Stimulated activated CD4-positive, alpha-beta T cell treated with anti-CD3 and anti-CD28 coated beads, Interleukin-4, amount 100 ng/mL, for 1 hour (primary cell): ENCODE measurements at places on chromosomes 7 and 10.

- DNase-seq = no peak
Observed at GRCh38 chr10:86168256-86168655, 198.3 kb downstream of the GRID1 start.

DNA sequence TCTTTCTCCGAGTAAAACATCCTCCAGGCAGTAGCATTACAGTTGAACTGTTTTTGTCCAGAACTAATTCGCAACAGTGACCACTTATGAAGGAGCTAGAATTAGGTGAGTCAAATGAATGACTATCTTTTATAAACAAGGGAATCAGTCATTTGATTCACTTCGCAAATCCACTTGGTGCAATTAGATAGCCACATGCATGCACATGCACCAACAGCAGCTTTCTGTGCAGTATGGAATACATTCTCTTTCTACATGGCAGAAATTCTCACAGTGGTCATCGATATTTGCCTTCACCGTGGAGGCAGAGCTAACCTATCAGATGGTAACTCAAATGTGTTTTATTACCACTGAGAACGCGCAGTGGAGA lies 118.8 kb downstream of the CDK6 start:
- no peak for DNase-seq

DNA sequence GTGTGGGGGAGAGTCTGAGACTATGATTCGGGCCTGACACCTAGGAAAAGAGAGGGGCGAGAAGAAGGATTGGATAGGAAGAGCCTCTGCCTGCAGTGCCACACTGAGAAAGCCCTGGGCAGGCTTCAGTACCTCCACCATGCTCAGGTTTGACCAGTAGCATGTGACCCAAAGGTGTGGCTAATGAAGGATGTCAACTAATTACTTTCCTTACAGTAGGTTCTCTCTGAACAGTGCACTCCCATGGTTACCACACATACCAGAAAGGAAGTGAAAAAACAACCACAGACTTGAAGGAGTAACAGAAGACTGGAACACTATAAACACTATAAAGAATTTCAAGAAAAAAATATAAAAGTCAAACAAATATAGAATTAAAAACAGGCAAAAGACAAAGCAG lies 46.2 kb downstream of the SEM1 start:
- DNase-seq = no peak

GRCh38 chr7:131075406-131075805 lies 252.3 kb upstream of the MKLN1 start:
- no peak for DNase-seq

- no peak for DNase-seq
Observed at GRCh38 chr7:124089621-124090020, 56.8 kb upstream of the TMEM229A start.

GRCh38 chr10:32150532-32151101 lies 94.4 kb upstream of the KIF5B start:
- DNase-seq = no peak

GRCh38 chr10:69742356-69742695 lies 59.4 kb upstream of the COL13A1 start:
- no peak for DNase-seq

DNA sequence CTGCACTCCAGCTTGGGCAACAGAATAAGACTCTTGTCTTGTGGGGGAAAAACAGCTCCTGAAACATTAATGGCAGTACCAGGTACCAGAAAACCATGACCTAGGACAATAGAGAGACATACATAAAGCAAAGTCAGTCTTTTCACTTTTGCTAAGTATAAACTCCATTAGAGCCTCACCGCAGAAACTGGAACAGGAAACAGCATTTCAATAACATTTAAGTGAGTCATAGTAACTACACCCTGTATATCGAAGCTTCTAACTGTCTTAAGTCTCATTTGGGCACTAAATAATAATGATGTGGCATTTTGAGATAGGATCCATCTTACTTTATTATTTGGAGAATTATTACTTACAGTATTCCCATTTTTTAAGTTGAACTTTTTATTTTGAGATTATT lies 517.8 kb upstream of the CELF2 start:
- DNase-seq = no peak

DNA sequence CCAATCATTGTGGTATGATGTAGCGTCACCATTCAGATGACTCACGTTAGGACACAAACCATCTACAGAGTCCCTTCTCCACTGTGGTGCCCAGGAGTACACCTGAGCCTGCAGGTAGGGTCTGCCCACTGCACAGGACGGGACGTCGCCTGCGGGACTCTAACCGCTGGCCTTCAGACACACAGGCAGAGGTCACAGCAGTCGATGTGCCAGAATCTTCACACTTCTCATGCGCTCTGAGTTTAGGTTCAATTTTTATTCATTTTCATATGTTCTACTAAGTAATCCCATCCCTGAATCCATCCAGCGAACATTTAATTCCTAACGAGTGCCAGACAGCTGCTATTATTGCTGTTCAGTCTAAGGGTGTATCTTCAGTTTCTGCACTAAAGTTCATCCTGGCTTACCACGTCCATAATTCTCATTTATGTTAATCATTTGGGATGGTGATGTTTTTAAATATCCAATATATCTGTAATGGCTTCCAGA lies 73.3 kb downstream of the CXCL12 start:
- DNase-seq = no peak

GRCh38 chr10:122543676-122544445 lies 16.7 kb upstream of the DMBT1 start:
- DNase-seq = no peak

DNA sequence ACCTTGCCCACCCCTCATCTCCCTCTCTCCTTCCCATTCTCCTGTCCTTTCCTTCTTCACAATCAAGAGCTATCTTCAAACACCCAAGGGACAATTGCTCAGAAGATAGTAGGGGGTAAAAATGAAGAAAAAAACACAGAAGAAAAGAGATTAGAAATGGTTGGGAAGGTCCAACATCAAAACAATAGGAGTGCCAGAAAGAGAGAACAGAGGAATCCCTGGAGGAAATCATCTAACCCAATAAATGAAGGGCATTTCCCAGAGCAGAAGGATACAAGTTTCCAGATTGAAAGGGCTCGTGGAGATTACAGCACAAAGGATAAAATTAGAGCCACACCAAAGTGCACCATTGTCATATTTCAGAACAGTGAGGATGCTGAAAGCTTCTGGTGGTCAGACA lies 145.6 kb downstream of the OAT start:
- DNase-seq = no peak

DNA sequence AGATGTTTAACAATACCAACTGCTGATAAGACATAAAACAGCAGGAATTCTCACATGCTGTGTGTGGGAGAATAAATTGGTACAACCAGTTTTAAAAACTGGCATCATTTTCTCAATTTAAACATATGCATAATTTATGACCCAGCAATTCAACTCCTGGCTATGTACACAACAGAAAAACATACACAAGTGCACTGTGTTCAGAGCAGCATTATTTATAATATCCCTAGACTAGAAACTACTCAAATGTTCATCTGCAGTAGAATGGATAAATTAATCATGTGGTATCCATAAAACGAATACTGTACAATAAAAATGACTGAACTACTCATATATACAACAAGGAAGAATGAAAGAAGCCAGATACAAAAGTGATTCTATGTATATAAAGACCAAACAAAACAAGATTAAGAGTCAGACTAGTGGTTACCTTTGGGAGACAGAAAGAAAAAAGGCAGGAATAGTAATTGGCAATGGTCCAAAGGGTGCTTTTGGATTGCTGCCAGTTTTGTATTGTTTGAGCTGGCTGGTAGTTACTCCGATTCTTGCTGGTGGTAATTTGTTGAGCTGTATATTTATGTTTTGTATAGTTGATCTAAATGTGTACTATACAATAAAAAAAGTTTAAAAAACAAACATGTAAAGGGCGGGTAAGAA lies 306.0 kb downstream of the TFEC start:
- DNase-seq = no peak

GRCh38 chr7:155764438-155764793 lies 47.8 kb downstream of the SHH start:
- DNase-seq = peak; percentile 14
